Immature natural killer cell (primary cell): ENCODE measurements at places on chromosomes 6 and 20.
A peak's percentile ranks its signal among the peaks of the same experiment; 100 is the strongest.

DNA sequence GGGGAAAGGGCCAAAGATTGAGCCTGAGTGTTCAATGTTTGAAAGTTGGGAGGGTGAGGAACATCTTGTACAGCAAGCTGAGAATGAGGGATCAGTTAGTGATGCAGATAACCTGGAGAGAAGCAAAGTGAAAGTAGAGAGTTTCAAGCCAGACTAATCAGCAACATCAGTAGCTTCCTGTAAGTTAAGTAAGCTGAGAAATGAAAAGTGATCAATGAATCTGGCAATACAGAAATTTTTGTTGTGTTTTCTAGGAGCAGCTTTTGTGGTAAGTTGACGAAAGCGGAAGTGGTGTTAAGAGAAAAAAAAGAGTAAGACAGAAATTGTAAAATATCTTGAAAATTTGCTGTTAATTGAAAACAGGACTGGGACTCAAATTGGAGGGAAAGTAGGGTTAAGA, 855.5 kb upstream of the MAP3K7 start:
- H3K4me1 ChIP-seq: peaks cover 50% of the 10 kb centered on the region
- H3K4me3 ChIP-seq: no peak overlapping the region
- no peaks in the 10 kb centered on the region for H3K36me3 ChIP-seq
- peaks cover 1% of the 10 kb centered on the region for H3K27me3 ChIP-seq
- DNase-seq: no peak

GRCh38 chr20:23776067-23776771, 25.5 kb upstream of the CST1 start:
- H3K4me3 ChIP-seq: no peak overlapping the region
- no peak overlapping the region for H3K27ac ChIP-seq
- H3K27me3 ChIP-seq: peaks cover 5% of the 10 kb centered on the region
- no peak for DNase-seq

- no peak overlapping the region for H3K27ac ChIP-seq
- H3K4me3 ChIP-seq: no peak overlapping the region
- peaks cover 2% of the 10 kb centered on the region for H3K27me3 ChIP-seq
- no peak for DNase-seq
- H3K36me3 ChIP-seq: no peaks in the 10 kb centered on the region
These were observed 624.7 kb upstream of the NOX3 start for GRCh38 chr6:156080371-156080770.

- H3K27me3 ChIP-seq: no peaks in the 10 kb centered on the region
- DNase-seq: no peak
- H3K4me1 ChIP-seq: peaks cover 73% of the 10 kb centered on the region
- peak overlapping the region; percentile 47 for H3K27ac ChIP-seq
- no peaks in the 10 kb centered on the region for H3K36me3 ChIP-seq
These were observed 19.8 kb downstream of the TAB2 start for GRCh38 chr6:149337320-149337719.

- H3K27me3 ChIP-seq: peaks cover 5% of the 10 kb centered on the region
- peak overlapping the region; percentile 93 for H3K27ac ChIP-seq
- DNase-seq: peak; percentile 65
These were observed 54.4 kb downstream of the GOPC start for GRCh38 chr6:117547688-117548621.

DNA sequence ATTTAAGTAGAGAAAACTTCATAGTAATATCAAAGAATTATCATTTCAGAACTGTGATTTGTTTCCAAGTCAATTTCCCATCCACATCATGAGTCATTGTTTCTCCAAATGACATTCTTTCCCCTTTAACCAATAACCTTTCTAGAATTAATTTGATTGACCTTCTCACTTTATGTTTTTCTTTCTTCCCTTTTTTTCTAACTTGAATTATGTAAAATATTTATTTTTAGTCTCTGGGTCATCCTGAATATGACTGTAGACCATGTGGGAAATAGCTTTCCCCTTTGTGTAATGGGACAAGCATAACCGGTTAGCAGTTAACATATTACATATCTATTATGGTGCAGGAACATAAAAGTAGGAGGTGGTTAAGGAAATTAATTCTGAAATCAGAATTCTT, 291.1 kb downstream of the GJA1 start:
- no peaks in the 10 kb centered on the region for H3K4me1 ChIP-seq
- no peak for DNase-seq
- no peak overlapping the region for H3K4me3 ChIP-seq
- H3K27me3 ChIP-seq: peaks cover 2% of the 10 kb centered on the region
- no peak overlapping the region for H3K27ac ChIP-seq

GRCh38 chr6:5089481-5090438, 4.6 kb downstream of the PPP1R3G start:
- H3K4me1 ChIP-seq: no peaks in the 10 kb centered on the region
- DNase-seq: no peak
- no peak overlapping the region for H3K4me3 ChIP-seq
- no peak overlapping the region for H3K27ac ChIP-seq
- H3K36me3 ChIP-seq: no peaks in the 10 kb centered on the region
- H3K27me3 ChIP-seq: peaks cover 9% of the 10 kb centered on the region

DNA sequence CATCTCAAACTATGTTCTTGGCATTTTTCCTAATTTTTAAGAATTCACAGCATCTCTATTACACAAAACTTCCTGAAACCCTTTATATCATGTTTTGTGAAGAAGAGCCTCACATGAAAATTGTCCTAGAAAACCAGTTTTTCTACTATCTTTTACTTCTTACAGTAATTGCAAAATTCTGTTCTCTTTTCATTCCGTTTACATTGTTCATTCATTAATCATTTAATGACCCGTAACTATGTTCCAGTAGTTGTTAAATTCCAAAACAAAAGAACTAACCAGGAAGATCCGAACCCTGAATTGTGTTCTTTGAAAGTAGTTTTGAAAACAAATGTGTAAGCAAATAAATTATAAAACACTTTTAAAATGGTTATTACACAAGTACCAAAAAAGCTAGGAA, 597.0 kb downstream of the EYS start:
- H3K27ac ChIP-seq: no peak overlapping the region
- no peak for DNase-seq
- no peaks in the 10 kb centered on the region for H3K27me3 ChIP-seq
- no peaks in the 10 kb centered on the region for H3K4me1 ChIP-seq

- peak overlapping the region; percentile 98 for H3K4me3 ChIP-seq
- no peak for DNase-seq
- no peaks in the 10 kb centered on the region for H3K27me3 ChIP-seq
- peak overlapping the region; percentile 98 for H3K27ac ChIP-seq
These were observed 1.3 kb downstream of the KPNA5 start for GRCh38 chr6:116682334-116682712.

DNA sequence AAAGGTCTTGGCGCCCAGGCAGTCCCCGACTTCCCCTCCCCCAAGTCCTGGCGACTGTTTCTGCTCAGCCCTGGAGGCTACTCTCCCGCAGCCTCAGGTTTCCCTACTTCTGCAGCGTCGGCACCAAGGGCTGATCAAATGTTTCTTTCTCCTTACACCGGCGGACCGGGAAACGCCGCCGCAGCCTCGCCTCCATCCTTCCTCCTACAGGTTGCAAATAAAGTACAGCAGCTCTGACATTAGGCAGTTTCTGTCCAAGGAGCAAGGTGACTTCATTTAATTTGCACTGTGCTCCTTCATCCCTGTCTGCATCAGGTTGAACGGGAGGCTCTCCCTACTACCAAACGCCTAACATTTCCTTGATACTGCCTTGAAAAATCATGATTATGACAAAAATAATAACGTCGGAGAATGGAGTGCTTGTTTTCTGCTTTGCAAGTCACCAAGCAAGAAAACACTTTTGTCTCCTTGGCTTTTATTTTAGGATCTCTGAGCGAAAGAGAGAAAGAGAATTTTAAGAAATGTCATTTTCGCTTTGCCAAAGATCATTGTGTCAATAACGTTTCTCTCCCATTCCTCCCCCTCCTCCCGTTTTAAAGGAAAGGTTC, 1.0 kb downstream of the CLIC5 start:
- H3K36me3 ChIP-seq: no peaks in the 10 kb centered on the region
- H3K4me3 ChIP-seq: peak overlapping the region; percentile 89
- DNase-seq: no peak
- H3K27me3 ChIP-seq: peaks cover 10% of the 10 kb centered on the region

GRCh38 chr20:38165089-38165965, at the start of gene TGM2:
TGM2 (minus strand) TSS chr20:38165270; CDS start chr20:38165198, 72 bp downstream.
- H3K36me3 ChIP-seq: no peaks in the 10 kb centered on the region
- H3K4me3 ChIP-seq: peak within 1 kb of the TSS; percentile 5

DNA sequence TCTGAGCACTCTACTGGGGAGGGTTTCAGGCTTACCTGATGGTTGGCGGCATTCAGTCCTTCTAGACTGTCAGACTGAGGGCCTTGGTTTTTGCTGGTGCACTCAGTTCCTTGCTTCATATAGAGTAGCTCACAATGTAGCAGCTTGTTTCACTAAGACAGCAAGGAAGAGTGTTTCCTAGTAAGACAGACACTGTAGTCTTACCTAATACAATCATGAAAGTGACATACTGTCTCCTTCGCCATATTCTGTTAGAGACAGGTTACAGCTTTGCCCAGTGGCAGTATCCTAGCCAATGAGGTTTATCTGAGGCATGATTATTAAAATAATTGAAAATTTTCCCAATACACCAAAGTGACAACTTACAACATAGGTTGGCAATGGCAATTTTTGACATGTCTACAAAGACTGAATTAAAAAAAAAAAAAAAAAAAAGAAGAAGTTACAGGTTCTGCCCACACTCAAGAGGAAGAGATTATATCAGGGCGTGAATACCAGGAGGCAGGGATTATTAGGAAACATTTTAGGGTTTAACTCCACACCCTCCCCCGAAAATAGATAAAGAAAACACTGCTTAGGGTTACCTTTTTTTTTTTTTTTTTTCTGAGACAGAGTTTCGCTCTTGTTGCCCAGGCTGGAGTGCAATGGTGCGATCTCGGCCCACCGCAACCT, 66.8 kb downstream of the SCAND1 start:
- peaks cover 11% of the 10 kb centered on the region for H3K4me1 ChIP-seq
- DNase-seq: no peak

GRCh38 chr20:11924923-11925322, 7.2 kb downstream of the BTBD3 start:
- H3K27ac ChIP-seq: no peak overlapping the region
- DNase-seq: no peak
- H3K27me3 ChIP-seq: no peaks in the 10 kb centered on the region
- H3K4me3 ChIP-seq: no peak overlapping the region
- H3K4me1 ChIP-seq: no peaks in the 10 kb centered on the region
- peaks cover 13% of the 10 kb centered on the region for H3K36me3 ChIP-seq
